ENCODE measurements at places on chromosomes 4 and X. TPM values are rescaled to one million over a fixed set of nuclear protein-coding genes. Genes with fewer than 3 reads are reported as not detected.
A peak's percentile ranks its signal among the peaks of the same experiment; 100 is the strongest.

PRSS12 gene
- 24.2 TPM for total RNA-seq

ATP6AP1 gene
- 44.0 TPM for total RNA-seq

QDPR gene
- total RNA-seq = 20.5 TPM

FBXW7 gene
- total RNA-seq = 145 TPM

DNA sequence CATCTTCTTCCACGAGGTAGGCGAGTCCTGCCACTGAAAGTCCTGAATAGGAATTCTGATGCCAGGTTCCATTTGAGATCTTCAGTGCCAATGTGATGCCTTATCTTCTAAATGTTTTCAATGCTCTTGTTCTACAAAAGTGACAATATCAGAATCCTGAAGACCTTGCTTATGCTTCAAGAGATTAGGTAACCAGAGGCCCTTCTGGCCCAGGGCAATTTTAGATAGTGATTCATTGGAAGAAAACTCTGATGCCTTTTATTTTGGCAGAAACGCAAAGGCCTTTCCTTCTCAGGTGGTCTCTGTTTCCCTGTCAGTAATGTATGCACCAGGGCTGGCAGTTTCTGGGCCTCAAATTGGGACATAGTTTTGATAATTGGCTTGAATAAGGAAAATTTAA, 144.8 kb downstream of the CEP135 start:
- no peak for DNase-seq

GRCh38 chr4:2689825-2690700, 66.1 kb downstream of the TNIP2 start:
- no peak for DNase-seq

DNA sequence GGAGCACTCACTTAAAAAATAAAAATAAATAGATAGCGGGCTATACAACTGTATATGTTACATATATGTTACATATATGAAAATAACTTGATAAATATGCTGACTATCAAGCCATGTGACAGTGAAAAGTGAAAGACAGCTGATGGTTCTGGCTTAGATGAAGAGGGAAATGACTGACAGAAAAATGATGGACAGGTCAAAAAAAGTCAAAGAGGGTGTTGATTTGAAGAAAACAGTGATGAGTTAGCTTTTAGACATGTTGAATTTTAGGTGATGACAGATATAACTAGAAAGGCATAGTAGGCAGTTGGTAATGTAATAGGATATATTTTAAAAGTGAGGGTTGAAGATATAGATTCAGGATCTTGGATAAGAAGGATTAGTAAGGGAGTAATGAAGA, 37.8 kb downstream of the FBXO8 start:
- no peak for DNase-seq

DNA sequence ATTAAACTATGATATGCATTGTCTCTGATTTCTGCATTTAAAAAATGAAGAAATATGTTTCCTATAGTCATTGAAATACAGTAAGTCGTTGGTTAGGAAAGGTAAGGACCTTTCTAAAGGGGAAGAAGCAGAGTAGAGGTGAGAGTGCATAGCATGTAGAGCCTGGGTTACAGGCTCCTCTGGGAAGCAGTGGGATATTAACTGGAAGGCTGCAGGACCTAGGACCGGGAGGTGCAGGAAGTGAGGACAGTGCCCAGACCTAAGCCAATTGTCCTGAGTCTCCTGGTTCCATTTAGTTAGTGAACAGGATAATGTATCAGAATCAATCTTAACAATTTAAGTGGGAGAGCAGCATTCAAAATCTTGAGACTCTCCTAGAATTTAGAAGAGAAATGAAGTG, 237.1 kb upstream of the NUDT6 start:
- DNase-seq = no peak

- peak; percentile 80 for DNase-seq
Observed at GRCh38 chrX:54076903-54077302, 32.6 kb upstream of the PHF8 start.

GRCh38 chrX:53440621-53441517, 6.7 kb upstream of the HSD17B10 start:
- DNase-seq = peak; percentile 61

DNA sequence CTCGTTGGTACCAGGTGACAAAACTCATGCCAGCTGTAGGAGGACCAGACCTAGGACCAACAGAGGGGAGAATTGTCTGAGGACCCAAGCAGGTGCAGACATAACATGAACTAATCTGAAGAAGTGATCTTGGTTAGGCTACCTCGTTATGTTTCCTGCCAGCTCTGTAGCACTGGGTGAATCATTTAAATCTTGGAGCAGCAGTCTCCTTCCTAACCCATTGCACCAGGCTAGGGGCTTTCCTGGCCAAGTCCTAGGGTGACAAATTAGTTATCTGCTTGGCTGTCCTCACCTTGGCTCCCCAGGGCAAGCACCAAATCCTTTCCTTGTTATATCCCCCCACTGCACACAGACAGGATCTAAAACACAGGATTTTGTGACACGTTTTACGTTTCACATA, 87.8 kb downstream of the WWC2 start:
- DNase-seq = no peak

GRCh38 chr4:66959207-66959606, 586.1 kb downstream of the CENPC start:
- DNase-seq = peak; percentile 29

- peak; percentile 77 for DNase-seq
Observed at GRCh38 chrX:39903937-39904336, 193.8 kb downstream of the BCOR start.

- no peak for DNase-seq
Observed at GRCh38 chr4:182451441-182451840, 208.2 kb downstream of the TENM3 start.
